ENCODE measurements at places on chromosomes 16 and 17. TPM values are rescaled to one million over a fixed set of nuclear protein-coding genes. Genes with fewer than 3 reads are reported as not detected.

Gene SLC12A3
- not detected for total RNA-seq

Gene PLA2G15
- total RNA-seq: 9.0 TPM

Gene RNF43
- 13.5 TPM for total RNA-seq

Gene CES5A
- not detected for total RNA-seq

Gene APOBR
- total RNA-seq: not detected
